Stimulated activated CD4-positive, alpha-beta T cell treated with anti-CD3 and anti-CD28 coated beads, TNF-alpha, amount 100 ng/mL, for 1 hour (primary cell): ENCODE measurements at places on chromosomes 7 and 10.

DNA sequence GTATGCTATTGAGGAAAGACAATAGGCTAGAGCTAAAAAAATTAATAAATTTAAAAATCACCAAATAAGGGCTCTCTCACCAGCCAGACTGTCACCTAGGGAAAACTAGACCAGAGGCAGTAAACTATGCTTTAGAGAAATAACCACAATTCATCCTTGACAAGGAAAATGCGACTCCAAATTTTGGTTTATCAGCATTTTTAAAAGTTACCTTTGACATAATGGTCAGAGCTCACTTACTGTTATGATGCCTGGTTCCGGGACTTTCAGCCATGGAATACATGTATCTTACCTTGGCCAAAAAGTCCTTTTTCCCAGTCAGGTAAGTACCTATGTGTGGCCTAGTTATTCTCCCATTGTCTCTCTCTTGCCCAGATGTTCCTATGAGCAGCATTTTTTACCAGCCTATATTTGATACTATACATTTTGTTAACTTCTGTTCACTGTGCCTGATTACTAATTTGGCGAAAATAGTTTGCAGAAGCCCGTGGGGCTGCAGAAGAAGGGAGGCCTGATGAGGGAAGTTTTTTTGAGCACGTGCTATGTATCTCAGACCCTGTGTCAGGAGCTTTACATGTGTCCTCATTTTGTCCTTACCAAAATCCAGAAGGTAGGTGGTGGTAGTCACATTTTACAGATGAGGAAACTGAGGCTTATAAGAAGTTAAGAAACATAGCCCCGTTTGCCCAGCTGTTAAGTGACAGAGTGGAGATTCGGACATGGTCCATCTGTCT lies 149.7 kb downstream of the CELF2 start:
- no peak for DNase-seq

DNA sequence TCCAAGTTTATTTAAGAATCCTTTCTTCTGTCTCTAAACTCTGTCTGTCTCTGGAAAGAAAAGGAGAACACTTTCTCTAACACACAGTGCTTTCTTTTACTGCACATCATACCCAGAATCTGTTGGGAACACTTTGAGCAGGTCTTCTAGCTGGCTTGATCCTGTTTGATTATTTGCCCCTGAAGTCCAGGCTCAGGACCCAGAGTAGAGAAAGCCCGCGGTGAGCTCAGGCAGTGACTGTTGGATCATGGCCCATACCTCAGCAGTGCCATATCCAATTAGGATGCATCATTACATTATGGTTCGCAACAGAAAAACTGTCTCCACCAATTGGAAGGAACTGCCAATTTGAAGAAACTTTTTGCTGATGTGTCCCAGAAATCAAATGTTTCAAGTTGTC lies 51.4 kb downstream of the ATOH7 start:
- no peak for DNase-seq

DNA sequence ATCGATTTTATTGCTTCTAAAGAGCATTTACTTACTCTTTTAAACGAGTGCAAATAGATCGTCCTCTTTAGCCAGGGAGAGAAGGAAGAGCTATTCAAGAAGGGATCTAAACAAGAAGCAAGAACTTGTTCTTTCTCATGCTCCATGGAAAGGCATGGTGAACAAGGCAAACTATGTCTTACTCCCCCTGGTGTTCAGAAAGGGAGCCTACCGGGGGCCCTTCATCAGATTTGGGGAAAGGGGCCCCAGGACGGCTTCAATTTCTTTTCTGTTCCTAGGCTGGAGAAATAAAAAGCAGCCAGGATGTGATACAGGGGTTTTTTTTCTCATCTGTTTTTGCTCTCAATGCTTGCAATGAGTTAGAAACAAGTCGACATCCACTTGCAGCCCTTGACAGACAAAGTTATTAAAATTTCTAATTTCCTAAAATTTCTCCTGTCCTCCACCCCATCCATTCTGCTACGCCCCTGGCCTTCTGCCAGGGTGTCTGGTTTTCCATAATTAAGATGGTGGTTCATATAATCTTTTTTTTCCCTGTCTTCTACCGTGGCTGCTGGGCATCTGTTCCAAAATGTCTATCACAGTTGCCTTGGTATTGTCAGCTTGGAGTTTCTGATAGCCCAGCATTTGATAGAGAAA lies 214.4 kb downstream of the CREB5 start:
- no peak for DNase-seq

- DNase-seq, result no peak
These were observed 37.4 kb downstream of the DNAJC9 start for GRCh38 chr10:73209705-73210104.

GRCh38 chr10:128062331-128062880 lies 63.8 kb downstream of the MKI67 start:
- no peak for DNase-seq

DNA sequence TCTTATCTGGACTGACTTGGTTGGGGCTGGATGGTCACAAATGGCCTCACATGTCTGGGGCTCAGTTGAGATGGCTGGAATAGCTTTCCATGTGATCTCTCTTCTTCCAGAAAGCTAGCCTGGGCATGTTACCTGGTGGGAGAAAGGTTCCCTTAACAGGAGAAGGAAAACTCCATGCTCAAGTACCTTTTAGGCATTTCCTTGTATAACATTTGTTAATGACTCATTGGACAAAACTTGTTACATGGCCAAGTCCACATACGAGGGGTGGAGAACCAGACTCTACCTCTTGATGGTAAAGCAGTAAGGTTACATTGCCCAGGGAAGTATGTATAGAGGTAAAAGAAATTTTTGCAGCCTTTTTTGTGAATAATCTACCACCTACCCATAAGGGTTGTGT lies 826.4 kb downstream of the LRMDA start:
- DNase-seq, result no peak

GRCh38 chr10:123583639-123584418 lies 82.3 kb upstream of the GPR26 start:
- no peak for DNase-seq

GRCh38 chr10:33723181-33723580 lies 388.7 kb upstream of the NRP1 start:
- DNase-seq, result no peak

- DNase-seq, result no peak
These were observed 1.1 kb downstream of the RRP12 start for GRCh38 chr10:97399843-97400545.

DNA sequence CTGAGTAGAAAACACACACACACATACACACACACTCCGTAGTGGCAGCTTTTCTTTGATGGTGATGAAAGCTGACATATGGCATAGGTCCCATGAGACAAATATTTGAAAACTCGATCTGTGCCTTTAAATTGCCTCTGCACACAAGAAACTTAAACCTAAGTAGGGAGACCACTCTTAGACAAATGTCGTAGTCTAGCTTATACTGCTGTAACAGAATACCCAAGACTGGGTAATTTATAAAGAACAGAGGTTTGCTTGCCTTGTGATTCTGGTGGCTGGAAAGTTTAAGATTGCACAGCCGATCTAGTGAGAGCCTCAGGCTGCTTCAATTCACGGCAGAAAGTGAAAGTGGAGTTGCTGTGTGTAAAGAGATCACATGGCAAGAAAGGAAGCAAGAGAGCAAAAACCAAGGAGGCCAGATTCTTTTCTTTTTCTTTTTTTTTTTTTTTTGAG lies 489.4 kb upstream of the SORCS1 start:
- DNase-seq, result no peak

DNA sequence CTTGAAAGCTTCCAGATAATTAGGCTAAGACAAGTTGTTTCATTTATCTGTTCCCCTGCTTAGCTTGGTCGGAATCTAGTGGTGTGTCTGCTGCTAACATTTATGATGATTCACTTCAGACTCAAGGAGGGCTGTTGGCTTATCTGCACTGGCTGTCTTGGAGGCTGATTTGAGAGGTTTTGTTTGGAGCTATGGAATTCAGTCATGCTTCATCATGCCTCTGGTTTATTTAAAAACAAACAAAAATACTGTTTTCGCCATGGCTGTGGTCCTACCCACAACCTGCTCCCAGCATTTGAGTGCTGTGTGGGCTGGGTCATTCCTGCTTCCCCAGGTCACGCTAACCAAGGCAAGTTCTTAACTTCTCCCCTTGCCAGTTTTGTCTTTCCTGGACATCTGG lies 11.7 kb upstream of the ARPC1B start:
- no peak for DNase-seq
